CD4-positive, alpha-beta T cell treated with Interleukin-15 for 4 hours (primary cell): ENCODE measurements at places on chromosomes 1 and 21.
A peak's percentile ranks its signal among the peaks of the same experiment; 100 is the strongest.

- no peak for DNase-seq
These were observed 7.3 kb upstream of the FAM78B start for GRCh38 chr1:166174108-166174507.

GRCh38 chr21:20852866-20853265 is 145.3 kb upstream of the NCAM2 start:
- no peak for DNase-seq

DNA sequence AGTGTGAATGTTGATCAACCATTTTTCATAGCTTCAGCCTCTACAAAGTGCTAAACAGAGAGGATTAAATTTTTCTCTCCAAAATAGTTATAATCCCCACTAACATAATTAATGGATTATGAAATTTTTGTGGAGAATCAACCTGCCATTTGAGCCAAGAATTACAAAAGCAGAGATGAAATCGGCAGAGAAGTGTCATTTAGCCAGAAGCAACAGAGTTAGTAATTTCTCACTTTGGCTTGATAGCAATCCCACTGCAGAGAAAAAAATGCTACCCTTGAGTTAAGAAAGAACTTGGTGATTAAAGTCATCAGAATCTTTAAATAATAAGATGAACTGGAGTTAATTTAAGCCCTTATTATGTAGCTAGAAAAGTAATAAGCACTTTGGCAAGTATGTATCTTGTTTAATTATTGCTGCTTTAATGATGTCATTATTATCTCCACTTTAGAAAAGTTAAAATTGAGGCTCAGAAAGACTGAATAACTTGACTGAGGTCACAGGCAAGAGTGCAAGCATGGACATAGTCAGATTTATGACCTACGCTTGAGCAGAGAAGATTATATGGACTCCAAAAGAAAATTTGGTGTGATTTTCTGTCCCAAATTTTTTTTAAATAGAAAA is 37.3 kb downstream of the RGS4 start:
- no peak for DNase-seq

- no peak for DNase-seq
These were observed 46.5 kb upstream of the LPGAT1 start for GRCh38 chr1:211876851-211877590.

- no peak for DNase-seq
These were observed 28.9 kb downstream of the ALPL start for GRCh38 chr1:21537932-21538630.

DNA sequence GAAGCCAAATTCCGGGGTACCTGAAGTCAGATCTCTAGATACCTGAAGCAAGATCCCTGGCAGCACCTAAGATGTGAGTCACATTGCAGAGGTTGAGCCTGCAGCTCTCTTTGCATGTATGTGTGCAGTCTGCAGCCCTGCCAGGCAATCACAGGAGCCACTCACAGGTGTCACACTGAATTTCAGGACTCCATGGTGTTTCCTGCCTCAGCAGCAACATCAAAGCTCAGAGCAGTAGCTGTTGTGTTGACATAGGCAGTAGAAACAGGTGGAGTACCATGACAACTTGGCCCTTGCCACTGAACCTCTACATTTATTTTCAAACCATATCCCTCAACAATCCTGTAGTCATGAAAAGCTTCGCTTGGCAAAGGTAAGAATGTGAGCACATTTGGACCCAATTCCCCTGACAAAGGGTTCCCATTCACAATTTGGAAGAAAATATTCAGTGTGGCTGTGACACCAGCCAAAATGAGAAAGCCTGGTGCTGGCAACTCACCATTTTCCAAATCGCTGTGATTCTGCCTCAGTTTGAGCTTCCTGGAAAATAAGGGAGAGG is 419.8 kb upstream of the NFIA start:
- no peak for DNase-seq

GRCh38 chr1:76577525-76578185 is 289.6 kb upstream of the ST6GALNAC5 start:
- DNase-seq: no peak

- no peak for DNase-seq
These were observed 49.7 kb downstream of the AHDC1 start for GRCh38 chr1:27554293-27554692.

DNA sequence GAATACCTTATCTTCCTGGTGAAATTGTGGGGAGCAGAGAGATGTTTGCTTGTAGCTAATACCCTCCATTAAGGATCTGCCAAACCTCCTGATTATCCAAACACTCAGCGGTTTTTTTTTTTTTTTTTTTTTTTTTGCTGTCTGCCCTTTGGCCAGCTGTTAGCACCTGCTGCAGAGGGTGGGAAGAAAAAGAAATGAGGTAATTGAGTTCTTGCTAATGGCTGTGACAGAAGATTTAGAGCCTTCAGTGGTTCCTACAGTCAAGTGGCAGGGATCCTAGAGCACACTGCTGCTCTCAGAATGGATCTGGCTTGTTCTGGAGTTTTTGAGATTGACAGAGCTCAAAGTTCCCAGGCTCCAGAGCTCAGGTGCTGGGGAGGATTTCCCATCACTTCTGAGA is 342.5 kb downstream of the DISC1 start:
- DNase-seq: no peak

GRCh38 chr1:205970486-205970885 is 27.2 kb upstream of the SLC26A9 start:
- DNase-seq: no peak

DNA sequence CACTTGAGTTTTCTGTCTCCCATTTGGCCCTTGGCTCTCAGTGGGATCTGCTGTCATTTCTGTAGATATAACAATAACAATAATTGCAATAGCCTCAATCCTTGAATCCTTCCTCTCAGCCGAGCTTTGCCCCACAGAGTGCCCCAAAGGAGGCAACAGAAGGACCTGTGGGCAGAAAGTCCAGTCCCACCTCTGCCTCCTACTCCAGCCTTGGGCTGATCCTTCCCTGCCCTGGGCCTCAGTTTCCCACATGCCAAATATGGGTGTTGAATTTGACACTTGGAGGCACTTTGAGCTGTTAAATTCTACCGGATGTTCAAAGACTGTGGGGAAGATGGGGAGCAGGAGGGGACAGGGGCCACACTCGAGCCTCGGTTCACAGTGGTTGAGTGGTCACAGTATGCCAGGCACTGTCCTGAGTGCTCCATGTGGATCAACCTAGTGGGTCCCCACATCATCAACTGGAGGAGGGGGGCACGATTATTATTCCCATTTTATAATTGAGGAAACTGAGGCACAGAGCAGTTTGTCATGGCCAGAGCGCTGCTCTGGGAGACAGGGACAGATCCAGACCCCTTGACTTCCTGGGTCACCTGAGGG is 307.1 kb downstream of the MATN1 start:
- DNase-seq: no peak

DNA sequence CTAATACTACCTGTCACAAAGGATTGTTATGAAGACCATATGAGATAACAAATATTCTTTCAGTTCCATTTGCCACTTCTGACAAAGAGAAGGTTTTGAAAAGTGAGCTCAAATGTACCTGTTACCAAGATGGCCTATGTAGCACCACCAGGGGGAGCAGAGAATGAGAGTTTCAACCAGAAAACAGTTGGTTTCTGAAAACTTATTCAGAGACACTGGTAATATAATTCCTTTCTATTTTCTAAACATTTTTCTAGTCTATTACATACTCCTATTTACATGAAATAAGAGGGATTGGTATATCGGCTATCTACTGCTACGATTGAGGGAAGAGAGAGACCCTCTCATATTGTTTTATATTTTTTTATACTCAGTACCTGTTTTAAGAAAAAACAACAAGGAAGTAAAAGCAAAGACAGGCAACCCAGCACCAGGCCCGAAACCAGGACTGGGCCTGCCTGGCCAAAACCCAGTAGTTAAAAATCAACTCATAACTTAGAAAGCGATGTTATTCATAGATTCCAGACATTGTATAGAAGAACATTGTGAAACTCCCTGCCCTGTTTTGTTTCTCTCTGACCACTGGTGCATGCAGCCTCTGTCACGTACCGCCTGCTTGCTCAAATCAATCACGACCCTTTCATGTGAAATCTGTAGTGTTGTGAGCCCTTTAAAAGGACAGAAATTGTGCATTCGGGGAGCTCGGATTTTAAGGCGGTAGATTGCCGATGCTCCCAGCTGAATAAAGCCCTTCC is 48.3 kb downstream of the IL23R start:
- DNase-seq: peak; percentile 39

DNA sequence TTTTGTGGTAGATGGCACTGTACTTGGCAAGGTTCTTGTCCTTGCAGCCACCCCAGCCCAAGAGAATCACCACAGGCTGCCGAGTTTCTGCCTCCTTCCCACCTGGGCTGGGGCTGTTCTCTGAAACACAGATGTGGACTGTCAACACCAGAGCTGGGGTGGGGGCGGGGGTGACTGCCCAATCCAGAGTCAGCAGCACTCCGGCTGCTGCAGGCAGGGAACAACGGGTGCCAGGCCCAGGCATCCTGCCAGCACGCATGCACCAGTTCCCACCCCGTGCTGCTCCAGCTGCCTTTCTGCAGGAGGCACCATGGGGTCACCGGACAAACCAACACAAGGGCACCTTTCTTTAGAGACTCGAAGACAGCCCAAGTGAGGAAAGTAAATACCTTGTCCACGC is 14.1 kb downstream of the TMEM53 start:
- DNase-seq: no peak

GRCh38 chr1:155177918-155178281 is 4.3 kb downstream of the TRIM46 start:
- DNase-seq: no peak

DNA sequence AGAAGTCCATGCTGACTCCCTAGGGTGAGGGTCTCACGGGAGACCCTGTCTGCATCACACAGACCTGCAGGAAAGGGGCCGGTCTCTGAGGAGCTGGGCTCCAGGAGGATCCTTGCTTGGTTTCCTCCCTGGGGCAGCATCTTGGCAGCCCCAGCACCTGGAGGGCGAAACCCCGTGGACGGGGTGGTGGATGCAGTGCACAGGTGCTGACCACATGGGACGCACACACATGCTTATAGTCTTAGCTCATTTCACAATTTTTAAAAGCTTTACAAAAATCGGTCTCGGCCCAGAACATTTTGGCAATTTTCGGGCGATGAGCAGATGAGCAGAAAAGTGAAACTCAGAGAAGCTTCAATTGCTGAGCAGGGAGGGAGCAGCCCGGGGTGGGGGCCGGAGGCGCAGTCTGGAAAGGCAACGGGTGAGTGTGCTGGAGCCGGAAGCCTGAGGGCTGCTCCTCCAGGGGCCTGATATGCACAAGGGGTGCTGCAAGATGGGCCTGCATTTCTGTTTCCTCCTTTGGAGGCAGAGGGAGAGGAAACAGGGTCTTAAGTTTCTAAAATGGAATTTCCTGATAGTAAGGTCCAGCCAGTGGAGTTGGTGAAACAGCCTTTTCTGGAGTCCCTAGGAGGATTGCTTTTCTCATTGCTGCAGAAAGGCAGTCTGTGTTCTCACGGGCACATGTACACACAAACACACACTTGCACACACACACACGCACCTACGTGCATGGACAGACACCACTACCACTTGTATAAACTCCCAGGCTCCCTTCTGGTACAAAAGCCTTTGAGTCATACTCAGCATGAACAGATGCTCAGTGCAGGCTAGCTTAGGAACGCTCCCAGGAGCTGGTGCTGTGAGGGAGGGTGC is 60.6 kb downstream of the SCCPDH start:
- no peak for DNase-seq

GRCh38 chr1:171780583-171781175 is 781 bp upstream of the METTL13 start:
- no peak for DNase-seq

DNA sequence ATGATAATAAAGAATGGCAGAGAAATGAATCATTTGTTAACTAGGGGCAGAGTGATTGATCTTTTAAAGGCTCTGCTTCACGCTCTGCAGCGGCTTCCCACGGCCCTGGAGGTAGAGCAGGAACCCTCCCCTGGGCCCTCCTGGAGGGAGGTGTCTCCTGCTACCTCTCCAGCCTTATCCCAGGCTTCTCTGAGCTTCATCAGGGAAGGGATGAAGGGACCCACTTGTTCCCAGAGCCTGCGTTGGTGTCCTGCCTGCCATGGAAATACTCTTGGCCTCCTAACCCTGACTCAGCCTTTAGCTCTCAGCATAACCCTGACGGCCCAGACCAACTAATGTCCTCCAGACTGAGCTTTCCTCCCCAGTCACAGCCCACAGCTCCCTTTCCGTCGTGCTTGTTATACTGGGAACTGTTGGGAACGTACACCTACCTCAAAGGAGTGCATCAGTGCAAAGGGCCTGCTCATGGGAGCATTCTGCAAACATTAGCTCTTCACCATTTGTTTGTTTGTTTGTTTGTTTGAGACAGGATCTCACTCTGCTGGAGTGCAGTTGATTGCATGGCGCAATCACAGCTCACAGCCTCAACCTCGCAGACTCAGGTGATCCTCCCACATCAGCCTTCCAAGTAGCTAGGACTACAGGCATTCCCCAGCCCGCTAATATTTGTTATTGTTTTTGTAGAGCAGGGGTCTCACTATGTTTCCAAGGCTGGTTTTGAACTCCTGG is 17.4 kb upstream of the HNRNPU start:
- no peak for DNase-seq

DNA sequence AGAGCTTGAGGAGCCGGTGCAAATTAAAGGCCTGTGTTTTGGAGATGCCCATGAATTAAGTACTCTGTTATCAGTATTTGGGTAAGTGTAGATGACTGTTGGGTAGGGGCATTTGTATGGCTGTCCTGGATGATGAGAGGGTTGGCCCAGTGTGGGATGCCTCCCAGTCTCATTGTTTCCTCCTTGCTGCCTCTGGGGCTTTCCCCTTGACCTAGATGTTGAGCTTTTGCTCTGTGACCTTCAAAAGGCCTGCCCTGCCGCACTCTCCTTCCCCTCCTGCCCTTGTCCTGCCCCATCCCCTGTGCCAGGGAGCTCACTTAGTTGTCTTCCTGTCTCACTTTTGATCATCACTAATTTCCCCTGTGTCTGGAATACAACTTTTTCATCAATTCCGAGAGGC is 10.0 kb downstream of the GALNT2 start:
- no peak for DNase-seq

DNA sequence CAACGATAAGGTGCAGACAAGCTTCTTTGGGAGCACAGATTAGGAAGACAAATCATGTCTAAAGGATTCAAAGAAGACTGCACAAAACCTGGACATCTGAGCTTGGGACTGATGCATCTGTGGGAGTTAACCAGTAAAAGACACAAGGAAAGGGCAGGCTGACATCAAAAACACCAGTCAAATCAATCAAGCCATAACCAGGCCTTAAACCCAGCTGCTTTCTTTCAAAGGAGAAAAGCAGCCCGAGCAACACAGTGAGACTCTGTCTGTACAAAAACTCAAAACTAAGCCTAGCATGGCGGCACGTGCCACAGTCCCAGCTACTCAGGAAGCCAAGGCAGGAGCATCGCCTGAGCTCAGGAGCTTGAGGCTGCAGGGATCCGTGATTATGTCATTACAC is 411.6 kb downstream of the SMYD3 start:
- DNase-seq: no peak

- DNase-seq: no peak
These were observed 2.7 kb downstream of the HNRNPU start for GRCh38 chr1:244861683-244862082.

DNA sequence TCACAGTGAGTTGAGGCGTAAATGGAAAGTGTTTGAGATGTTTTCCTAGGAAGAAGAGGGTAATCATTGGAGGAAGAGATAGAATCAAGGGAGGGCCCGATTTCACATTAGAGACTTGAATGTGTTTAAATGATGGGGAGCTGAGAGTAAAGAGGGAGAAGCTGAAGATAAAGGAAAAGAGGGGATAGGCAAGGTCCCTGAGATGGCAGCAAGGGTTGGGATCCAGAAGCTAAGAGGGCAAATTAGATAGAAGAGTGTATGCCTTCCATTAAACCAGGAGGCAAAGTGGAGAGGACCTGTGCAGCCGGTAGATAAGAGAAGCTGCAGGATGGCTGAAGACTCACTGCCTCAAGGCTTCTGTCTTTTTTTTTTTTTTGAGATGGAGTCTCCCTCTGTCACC is 21.6 kb upstream of the CSF1 start:
- DNase-seq: no peak

GRCh38 chr1:245264226-245264625 is 109.4 kb downstream of the KIF26B start:
- no peak for DNase-seq
